ENCODE measurements at places on chromosomes 3 and 15.

DNA sequence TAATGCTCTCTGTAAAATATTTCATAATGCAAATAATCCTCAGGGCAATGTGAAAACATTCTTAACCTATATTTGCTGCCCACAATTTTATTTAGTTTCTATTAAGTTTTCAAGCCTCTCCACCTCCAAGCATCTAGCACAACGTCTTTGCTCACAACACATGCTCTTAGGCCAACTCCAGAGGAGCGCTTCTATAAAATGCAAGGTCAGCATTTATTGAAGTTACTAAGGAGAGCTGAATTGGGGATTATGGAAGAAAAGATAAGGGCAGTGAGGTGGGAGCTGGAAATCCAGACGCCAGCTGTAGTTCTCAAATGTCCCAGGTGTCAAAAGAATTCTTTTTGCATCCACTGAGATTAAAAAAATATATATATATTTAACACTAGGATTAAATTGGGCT is 996 bp downstream of the RABL3 start:
- no peak for DNase-seq

DNA sequence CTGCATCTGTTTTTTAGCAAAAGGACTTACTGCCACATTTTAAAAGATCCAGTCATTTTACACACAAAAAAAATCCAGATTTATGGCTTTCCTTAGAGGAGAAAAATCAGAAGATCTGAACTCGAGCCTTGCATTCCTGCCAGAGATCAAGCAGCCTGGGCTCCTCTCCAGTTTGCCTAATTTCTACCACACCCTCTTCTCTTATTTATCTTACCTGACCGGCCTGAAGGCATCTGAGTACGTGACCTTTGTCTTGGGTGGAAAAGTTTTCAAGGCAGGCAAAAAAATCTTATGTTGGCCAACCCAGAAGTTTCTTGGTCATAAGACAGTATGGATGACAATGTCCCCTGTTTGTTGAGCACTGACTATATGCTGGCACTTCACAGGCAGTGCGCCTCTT is 60.3 kb downstream of the CHRD start:
- no peak for DNase-seq

- DNase-seq, result no peak
Observed at GRCh38 chr15:41309226-41309905, 23.0 kb downstream of the OIP5 start.

DNA sequence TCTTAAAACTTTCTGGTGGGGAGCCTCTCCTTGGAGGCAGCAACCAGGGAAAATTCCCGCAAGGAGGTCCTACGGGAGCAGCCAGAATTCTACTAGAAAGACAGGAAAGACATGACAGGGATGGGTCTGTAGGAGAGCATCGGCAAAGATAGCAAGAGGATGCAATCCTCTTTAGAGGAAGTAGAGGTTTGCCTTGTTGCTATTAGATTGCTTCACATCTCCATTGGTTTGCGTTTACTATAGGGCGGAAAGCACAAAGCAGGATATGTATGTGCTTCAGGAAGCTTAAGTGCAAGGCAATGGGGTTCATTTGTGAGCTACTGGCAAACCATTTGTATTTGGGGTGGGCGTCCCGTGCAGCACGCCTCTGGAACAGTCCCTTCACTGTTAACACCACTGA is 193.0 kb downstream of the RORA start:
- DNase-seq, result no peak

DNA sequence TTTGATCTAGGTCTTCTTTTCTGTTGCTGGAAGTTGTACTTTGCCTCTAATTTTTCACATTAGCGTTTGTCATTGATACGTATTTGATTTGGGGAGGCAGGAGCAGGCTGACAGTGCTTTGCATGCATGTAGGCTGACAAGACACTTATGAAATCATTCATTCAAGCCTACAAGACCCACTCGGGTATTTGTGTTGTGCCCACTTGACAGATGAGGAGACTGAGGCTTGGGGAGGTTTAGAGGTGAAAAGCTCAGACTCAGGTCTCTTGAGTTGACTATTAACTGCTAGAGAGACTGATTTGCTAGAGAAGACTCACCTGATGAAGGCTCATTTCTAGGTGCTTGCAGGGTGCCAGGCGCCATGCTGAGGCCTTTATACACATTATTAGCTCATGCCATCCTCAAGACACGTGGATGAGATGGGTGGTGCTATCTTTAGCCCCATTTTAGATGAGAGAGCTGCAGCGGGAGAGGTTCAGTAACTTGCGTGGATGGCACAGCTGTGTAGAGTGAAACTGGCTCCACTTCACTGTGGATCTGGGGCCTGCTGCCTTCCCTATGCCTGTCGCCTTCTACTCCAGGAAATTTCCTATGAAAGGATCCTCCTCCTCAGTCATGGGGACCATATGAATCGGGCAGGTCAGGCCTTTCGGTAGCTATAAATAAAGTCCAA is 192.7 kb downstream of the ITPR1 start:
- no peak for DNase-seq

DNA sequence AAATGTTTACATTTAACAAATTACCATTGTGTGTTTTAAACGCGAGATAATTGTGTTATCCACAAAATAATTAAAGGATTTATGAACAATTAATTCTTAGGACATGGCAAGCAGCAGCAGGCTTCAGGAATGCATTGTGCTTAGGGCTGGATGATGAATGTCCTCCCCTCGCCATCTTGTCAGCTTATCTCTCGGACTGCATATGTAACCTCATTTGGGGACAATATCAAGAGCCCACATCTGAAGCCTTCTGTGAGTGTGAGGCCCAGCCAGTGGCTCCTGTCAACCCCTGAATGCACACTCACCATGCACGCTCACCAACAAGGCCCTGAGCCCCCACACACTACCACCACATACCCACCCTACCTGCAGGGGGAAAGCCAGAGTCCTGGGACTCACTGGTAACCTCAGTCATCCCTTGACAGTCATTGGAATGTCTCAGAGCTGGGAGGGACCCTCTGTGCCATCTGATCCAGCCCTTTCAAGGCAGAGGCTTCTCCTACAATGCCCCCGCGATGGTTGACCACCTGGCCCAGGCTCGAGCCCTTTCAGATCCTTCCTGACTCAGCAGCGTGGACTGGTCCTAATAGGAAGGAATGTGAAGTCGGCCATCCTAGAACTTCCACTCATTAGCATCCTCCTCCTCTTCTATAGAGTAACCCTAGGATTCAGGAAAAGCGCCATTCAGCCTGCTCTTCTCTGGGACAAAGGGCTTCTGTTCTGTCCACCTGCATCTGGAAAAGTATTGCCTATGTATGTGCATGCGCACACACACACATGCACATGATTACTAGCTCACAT is 38.2 kb downstream of the MRPL46 start:
- no peak for DNase-seq

- DNase-seq, result peak; percentile 97
Observed at GRCh38 chr3:86948822-86949221, 42.1 kb downstream of the VGLL3 start.

- DNase-seq, result no peak
Observed at GRCh38 chr3:157392104-157392503, 44.5 kb upstream of the PTX3 start.

- DNase-seq, result peak; percentile 9
Observed at GRCh38 chr3:178203650-178204049, 332.6 kb upstream of the KCNMB2 start.

DNA sequence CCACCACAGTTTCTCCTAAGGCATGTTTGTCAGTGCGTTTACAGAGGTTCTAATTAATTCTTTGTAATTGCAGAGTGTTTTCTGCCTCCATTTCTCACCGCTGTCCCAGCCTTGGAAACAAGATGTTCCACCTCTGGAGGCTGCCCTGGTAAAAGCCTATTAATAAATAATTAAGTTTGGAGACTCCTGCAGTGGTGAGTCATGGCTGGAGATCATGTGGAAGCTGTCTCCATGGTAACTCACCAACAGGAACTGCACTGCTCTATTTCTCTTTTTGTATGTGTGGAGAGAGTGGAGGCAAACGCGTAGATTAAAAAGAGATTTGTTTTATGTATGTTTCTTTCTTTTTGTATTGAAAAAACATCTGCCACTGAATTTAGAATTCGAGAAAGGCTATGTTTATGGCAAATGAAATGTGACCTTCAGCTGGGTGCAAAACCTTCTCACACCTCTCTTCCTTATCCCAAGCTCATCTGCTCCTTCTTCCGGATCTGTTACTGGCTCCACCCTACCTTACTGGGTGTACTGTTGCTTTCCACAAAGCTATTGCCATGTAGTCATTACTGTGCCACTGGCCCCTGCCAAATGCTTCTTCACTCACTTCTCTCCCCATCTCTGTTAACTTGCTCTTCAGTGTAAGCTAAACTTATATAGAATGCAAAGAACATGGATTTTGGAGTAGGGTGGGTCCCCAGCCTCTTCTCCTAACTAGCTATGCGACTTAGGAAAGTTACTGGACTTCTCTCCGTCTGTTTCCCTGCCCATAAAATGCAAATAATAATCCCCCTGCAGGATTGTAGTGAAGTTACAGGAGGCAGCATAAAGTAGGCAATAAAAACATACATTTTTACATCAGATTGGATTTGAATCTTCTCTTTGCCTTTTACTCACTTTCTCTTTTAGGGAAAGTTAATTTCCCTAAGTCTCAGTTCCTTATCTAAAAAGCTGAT is 778.5 kb downstream of the NTRK3 start:
- DNase-seq, result no peak

DNA sequence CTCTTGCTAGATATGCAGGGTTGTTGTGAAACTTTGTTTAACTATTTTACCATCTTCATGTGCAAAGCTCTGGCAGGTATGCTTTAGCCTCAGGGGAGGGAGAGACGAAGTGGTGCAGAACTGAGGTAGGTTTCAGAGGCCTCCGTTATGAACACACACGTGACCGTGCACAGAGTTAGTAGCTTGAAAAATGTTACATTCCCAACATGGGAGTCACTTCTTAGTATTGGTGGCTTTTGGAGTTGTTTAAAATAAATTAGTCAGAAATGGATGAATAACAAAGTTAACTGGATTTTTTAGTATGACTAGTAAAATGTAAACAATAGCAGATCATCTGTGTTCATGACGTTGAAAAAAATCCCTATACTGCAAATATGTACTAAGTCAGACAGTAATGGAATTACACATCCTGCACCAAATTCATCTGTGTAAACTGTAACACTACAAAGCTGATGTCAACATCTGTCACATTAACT is 279.6 kb downstream of the KLF13 start:
- peak; percentile 54 for DNase-seq

DNA sequence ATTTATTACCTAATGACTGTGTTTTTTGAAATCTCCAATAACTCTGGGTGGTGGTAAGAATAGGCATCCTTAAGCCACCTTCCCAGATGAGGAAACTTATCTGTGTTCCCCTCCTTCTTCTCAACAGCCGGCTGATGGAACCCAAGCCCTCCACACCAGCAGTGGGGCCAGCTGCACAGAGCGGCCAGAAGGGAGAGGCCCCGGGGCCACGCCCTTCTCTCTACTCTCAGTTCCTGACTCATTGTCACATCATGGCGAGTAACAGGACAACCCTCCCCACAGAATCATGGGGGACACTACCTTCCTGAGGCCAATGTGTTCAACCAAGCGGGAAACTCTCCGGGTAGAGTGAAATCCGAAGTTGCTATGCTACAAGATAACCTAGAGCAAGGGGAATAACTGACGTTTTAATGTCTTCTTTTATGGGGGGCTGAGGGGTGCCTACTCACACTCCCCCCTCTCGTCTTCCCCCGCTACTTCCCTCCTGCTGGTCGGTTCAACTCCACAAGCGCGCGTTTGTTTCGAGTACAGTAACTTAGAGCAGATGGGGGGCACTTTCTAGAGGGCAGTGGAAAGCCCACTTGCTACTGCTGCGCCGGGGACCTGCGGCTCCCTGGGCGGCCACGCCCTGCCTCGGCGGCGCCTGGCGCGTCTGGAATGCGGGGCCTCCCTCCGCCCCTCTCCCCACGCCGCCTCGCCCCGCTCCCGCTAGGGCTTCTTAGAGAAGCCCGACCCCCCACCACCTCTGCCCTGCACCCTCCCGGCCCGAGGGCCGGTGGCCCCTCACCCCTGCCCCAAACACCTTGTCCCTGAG is 621 bp downstream of the ANXA2 start:
- DNase-seq, result peak; percentile 57

DNA sequence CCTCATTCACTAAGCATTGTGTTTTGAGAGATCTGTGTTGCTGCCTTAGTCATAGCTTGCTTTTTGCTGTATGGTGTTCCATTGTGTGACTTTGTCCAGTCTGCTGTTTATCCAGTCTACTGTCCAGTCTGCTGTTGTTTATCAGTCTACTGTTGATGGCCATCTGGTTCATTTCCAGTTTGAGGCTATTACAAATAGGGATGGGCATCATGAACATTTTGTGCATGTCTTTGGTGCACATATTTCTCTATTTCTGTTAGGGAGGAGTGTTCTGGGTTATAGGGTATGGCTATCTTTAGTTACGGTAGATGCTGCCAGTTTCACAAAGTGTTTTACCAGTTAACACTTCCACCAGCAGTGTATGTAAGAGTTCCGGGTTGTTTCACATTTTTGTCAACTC is 22.2 kb upstream of the CLEC3B start:
- DNase-seq, result peak; percentile 39

- no peak for DNase-seq
Observed at GRCh38 chr3:30457081-30457480, 149.3 kb upstream of the TGFBR2 start.

DNA sequence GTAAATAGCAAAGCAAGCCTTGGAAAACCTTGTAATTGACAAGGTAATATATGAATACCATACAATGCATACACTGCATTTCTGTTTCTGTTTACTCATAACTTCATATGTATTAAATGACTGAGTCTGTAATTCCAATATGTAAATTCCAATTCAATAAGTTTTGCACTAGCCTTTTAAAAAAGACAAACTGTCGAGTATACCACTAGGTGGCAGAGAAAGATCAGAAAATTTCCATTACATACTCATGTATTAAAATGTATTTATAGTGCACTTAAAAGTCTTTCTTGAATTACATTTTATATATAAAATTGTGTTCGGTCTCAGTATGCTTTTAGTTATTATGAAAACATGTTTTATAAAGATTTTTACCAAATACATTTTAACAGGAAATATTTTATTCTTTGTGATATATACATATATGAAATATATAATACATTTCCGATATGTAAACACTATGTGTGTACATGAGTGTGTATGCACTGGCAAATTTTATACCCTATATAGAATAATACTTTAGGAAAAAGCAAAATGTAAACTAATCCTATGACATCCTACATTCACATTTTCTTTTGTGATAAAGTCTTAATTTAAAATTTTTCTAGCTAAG is 216.8 kb downstream of the VGLL3 start:
- DNase-seq, result peak; percentile 38

DNA sequence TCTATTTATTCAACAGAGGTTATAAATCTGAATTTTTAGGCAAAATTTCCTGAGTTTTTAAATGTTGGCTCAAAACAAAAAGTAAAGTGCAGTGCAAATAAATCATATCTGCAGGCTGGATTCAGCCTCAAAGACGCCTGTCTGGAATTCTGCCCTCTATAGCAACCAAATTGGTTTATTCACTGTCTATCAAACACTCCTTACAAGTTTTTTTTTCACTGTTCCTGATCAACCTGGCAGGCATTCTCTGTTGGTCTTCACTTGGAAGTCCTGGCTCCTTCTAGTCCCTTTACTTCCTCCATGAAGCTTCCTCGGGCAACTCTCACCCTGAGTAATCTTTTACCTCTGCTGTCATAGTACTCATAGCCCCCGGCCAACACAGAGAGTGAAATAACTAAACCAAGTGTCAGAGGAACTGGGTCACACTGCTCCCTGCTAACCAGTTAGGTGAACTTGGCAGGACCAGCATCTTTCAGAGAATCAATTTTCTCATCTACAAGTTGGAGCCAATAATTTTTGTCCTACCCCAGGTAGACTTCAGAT is 36.8 kb upstream of the TIPARP start:
- DNase-seq, result no peak

- DNase-seq, result no peak
Observed at GRCh38 chr3:56818156-56818985, 16.6 kb upstream of the ARHGEF3 start.

Data from fibroblast of gingiva (primary cell).